Neural progenitor cell (in vitro differentiated cells): ENCODE measurements at places on chromosomes 5 and 9.

DNA sequence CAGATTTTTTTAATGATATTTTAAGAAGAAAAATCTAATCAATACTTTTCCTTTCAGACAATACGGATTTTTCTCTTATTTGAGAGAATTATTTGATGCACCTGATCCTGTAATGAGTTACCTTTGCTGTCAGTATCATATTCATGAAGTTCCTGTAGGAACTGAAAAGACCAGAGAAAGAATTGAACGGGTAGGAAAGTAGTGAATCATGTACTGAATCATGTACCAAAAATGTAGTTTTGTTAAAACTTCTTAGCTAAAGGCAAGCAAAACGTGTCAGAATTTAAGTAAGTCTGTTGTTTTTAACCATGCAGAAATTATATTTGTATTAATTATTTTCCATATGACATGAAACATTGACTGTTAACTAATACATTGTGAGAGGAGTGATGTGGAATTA, 56.6 kb downstream of the SMC5 start:
- DNase-seq = no peak

DNA sequence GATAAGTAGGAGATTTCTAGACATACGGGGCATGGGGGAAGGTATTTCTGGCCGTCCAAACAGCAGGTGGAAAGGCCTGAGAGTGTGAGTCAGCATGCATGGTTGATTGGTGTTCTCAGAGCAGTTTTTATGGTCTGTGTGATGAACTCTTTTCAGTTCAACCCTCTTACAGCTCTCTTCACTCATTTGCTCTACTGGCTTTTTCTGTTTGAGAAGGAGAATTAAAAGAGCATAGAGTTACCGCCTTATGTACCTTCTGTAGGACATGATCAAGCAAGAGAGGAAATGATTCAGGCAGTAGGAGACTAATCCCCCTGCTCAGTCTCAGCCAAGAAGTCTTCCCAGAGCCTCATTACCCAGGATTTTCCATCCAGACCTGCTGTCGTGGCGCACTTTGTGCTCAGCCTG, 92.4 kb downstream of the PRDM6 start:
- DNase-seq = no peak

- DNase-seq = no peak
These were observed 43.9 kb downstream of the RCL1 start for GRCh38 chr9:4836676-4837075.

DNA sequence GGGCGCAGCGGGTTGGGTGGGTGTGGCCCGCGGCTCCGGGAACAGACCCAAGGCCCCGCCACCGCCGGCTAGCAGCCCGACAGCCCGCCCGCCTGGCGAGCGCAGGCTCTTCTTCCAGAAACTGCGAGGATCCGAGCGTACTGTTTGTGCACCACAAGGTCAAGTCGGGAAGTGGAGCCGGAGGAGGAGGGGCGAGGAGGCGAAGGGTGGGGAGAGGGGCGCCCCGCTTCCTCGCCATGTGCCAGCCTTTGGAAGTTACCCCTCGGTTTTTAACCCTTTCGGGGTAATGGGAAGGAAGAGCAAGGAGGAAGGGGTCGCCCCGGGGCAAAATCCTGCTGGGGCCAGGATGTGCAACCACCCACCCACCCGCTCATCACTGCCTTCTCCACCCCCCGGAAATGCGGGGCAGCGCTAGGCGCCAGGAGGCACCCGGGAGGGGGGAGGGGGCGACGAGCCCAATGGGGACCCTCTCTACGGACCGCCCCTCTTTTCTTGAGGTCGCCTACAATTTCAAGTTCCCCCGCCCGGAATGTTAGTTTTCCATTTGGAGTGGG, 1.1 kb upstream of the JADE2 start:
- DNase-seq = peak; percentile 62

- DNase-seq = no peak
These were observed 65.7 kb upstream of the TNFAIP8 start for GRCh38 chr5:119290161-119290569.

GRCh38 chr5:157026789-157027424, 32.0 kb downstream of the HAVCR1 start:
- DNase-seq = peak; percentile 41

DNA sequence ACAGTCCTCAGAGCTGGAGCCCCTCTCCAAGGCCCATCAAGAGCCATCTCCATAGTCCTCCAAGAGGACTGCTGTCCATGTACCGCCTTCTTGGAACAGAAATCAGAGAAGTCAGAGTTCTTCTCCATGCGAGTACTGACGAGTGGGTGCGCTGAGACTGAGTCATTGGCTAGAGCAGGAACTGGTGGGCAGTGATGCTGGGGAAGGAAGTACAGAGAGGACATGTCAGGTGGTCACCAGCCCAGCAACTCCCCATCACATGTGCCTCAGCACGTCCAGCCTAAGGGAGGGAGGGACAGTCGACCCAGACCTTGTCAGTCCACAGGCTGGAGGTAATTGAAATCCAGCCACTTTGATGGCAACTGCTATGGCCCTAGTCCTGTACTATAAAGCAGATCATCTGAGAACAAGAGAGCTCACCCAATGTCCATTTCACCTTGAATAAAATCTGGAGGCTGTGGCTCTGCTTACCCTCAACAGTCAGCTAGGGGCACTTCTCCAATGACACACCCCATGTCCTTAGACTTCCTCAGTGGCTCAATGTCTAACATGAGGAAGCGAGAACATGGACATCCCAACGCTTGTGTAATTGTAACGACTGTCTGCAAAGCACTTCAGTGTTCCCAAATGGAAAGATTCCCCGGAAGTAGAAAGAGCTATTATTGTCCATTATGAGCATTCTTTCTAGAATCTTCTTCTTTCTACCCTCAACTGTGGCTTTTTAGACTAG, 15.0 kb upstream of the FBP1 start:
- DNase-seq = no peak
